ENCODE measurements at places on chromosomes 1 and 21.
A peak's percentile ranks its signal among the peaks of the same experiment; 100 is the strongest.

DNA sequence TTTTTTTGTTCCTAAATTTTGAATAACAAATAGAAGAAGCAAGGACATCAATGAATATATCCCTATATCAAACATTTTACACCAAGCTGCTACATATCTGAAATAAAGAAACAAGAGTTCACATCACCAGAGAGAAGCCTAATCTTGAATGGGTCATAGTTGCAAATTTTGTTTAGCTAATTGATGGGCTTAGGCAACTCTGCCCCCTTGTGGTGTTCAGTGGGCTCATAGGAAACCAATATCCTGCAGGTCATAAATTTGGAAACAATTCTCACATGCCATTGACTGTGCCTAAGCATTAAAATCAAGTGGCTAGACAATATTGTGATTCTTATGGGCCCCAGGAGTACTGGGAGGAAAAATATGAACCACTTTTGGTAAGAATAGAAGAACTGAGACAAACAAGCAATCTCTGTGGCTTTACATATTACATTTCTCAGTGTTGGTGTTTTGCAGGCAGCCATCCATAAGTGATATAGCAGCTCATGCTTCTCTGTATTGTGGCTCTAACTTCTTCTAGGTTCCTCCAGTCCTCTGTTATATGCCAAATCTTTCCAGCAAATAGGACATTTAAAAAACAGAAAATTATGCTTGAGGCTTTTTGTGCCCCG is 1262.8 kb upstream of the PRMT6 start:
- peak; percentile 40 for DNase-seq

DNA sequence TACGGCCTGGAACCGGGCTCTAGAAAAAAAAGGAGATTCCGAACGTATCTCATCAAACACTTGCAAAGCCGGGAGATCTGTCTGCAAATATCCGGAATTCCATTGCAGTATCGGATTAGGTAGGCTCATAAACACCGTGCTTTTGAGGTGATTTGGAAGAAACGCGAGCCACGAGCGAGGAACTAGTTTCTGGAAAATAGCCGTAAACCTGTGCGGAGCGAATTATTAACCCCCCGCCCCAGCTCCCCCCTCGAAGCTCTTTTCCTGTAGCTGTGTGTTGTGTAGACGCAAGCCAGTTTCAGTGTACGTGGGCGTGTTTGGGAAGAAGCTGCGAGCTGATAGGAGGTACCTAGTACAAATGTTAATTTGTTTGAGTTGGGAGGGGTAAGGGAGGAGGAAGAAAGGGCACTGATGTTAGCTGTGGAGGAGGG is 1.1 kb downstream of the RALGPS2 start:
- DNase-seq: peak; percentile 84

DNA sequence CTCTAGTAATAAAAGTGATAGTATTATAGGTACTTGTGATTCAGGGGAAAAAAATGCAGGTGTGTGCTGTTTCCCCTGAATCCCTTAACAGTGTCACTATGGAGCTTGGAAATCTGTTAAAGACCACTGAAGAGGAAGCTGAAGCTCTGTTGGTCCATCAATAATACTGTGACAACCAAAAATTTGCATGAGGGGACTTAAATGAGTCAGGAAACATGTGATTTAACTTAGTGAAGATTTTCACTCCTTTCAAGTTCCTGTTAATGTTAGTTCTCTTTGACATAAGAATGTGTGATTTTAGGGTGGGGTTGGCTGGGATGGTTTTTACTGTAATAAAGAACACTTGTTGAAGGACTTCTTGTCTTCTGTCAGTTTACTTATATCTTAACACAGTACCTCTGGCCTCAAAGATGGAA is 32.0 kb downstream of the VANGL2 start:
- no peak for DNase-seq

GRCh38 chr1:23594927-23595353 is 35.6 kb upstream of the ID3 start:
- no peak for DNase-seq

DNA sequence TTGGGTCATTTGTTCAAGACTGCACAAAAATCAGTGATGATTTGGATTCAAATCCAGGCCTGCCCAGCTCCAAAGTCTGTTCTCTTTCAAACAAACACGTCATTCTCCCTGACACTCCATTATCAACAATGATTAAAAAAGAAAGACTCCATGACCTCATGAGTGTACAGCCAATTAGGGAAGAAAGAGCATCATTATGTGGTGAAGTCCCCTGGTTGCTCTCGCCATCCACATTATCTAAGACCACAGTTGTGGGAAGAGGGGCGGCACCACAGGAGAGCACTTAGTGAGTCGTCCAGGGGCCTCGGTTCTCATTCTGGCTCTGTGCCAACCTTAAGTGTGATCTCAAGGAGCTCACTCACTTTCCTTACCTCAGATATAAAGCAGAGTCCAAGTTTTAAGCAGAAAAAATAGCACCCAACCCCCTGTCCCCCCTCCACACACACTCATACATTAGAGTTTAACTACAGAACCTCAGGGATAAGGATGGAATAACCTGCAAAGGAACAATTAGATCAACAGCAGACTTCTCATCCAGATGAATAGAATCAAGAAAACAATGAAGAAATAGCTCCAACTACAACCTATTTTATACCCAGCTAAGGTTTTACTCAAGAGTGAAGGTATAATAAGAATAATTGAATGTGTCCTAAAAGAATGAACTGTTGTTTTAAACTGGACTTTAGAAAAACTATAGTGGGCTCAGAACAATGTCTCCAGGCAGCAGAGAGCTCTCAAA is 47.8 kb downstream of the COL6A1 start:
- no peak for DNase-seq

DNA sequence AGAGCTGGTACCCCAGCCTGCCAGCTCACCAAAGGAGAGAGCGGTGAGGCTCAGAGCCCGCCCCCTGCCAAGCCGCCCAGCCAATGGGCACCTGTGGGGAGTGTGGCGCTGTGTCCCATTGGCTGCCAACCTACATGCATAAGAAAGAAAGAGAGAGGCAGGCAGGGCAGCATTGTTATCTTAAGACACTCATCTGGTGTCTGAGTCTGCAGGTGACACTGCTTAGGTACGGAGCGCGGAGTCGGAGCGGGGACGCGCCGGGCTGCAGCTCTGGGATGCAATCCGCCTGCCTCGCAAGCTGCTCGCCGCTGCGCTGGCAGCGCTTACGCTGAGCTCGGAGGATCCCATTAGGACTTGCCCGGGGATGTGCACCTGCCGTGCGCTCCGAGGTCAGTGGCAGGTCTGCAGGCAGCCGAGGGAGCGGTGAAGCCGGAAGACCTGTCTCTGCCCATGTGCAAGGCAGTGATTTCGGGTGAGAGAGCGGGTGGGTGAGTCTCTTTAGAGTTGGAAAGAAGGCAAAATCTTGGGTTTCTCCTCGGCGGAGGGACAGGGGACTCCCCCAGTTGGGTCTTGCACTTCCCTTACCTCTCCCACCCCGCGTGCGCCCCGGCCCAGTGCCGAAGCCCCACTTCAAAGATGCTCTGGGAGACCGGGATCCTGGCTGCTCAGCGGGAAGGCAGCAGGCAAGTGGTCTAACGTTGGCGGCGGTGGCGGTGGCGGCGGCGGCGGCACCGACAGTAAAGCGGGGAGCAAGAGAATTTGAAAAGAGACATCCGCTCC is at the start of gene BRINP2:
Gene BRINP2 (plus strand): TSS at position 203 of the 780 bp plus-strand sequence. CDS start 58,919 bp downstream, outside the sequence.
- no peak for DNase-seq

GRCh38 chr1:185594786-185595410 is 139.3 kb upstream of the HMCN1 start:
- DNase-seq: peak; percentile 1

All from HuH-7 (cell line).